Cardiac muscle cell (in vitro differentiated cells and primary cell): ENCODE measurements at places on chromosomes 1 and 21. TPM values are rescaled to one million over a fixed set of nuclear protein-coding genes. Genes with fewer than 3 reads are reported as not detected.

DNA sequence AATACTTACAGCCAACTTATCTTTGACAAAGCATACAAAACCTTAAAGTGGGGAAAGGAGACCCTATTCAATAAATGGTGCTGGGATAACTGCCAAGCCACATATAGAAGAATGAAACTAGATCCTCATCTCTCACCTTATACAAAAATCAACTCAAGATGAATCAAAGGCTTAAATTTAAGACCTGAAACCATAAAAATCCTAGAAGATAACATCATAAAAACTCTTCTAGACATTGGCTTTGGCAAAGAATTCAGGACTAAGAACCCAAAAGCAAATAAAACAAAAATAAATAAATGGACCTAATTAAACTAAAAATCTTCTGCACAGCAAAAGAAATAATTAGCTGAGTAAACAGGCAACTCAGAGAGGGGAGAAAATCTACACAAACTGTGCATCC, 335.6 kb upstream of the PBX1 start:
- H3K27ac ChIP-seq: no peak overlapping the region
- H3K4me1 ChIP-seq: no peaks in the 10 kb centered on the region
- no peak overlapping the region for H3K4me3 ChIP-seq
- H3K27me3 ChIP-seq: no peaks in the 10 kb centered on the region
- H3K36me3 ChIP-seq: no peaks in the 10 kb centered on the region

CD5L gene
- total RNA-seq: not detected in 2 replicates

GRCh38 chr1:183915625-183916510, 110.9 kb downstream of the RGL1 start:
- no peak overlapping the region for H3K27ac ChIP-seq
- no peak overlapping the region for H3K4me3 ChIP-seq

- no peaks in the 10 kb centered on the region for H3K4me1 ChIP-seq
- peaks cover 37% of the 10 kb centered on the region for H3K36me3 ChIP-seq
- no peak for DNase-seq
- no peak overlapping the region for H3K27ac ChIP-seq
- H3K4me3 ChIP-seq: no peak overlapping the region
These were observed 30.3 kb downstream of the YARS1 start for GRCh38 chr1:32786856-32787255.

DNA sequence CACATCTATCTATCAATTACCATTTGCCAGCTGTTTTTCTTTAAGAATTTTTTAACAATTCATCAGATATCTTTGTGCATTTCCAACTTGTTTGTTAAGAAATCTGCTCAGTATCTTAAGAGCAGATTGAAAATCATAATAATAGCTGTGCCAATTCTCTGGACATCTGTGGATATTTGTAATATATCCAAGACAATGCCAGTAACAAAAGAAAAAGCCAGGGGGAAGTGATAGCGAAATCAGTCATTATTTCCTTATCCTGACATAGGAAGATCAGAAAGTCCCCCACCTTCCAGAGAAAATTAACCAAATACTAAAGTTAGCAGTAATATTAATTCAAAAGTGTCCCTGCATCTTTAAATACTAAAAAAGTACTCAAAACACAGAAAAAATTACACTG, 217.1 kb downstream of the RERE start:
- H3K27me3 ChIP-seq: no peaks in the 10 kb centered on the region
- H3K27ac ChIP-seq: peak overlapping the region; percentile 87
- H3K36me3 ChIP-seq: no peaks in the 10 kb centered on the region
- H3K4me1 ChIP-seq: peaks cover 64% of the 10 kb centered on the region

DNA sequence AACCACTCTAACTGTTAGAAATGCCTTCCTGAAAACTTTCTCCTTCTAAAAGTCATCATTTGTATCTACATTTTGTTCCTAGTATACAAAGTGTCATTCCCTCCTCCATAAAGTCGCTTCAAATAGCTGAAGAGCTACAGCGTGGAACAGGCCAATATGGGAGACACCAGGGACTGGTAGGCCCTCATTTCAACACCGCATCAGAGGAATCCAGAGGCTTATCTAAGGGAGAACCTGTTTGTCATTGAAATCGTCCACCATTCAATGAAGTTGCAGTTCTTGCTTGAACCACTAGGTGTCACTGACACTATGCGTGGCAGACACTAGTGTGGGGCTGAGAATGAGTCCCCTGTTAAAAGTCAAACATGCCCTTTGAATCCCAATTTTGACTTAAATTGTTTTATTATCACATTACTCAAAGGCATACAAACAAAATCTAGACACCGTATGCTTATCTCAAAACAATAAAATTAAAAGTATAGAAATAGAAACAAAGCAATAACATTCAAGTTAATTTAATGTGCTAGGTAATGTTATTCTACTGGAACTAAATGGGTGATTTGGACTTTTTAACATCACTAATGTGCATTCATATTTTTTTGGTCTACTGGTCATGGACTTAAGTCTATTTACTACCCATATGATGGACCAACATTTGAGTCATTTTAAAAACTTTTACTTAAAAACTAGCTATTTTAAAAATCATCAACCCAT, 182.3 kb downstream of the FCRL5 start:
- H3K4me3 ChIP-seq: no peak overlapping the region
- H3K27ac ChIP-seq: no peak overlapping the region
- H3K27me3 ChIP-seq: no peaks in the 10 kb centered on the region
- H3K36me3 ChIP-seq: no peaks in the 10 kb centered on the region
- peaks cover 3% of the 10 kb centered on the region for H3K4me1 ChIP-seq
- DNase-seq: peak; percentile 63

DNA sequence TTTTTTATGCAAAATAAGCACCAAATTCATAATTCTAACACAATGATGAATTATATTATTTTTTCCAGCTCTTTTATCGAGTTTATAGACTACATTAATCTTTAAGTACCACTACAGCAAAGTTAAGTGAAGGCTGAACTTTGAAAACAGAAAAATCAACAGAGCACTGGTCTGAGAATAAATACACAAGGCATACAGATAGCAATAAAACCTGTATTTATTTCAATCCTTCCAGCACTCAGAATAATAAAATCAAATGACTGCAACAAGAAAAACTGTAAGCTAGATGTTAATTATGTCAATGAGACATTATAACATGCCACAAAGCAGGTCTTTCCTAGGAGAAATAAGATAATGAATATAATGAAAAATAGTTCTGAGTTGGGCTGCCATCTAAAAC, 24.5 kb downstream of the NUCKS1 start:
- H3K27ac ChIP-seq: no peak overlapping the region
- no peaks in the 10 kb centered on the region for H3K27me3 ChIP-seq
- H3K36me3 ChIP-seq: peaks cover 61% of the 10 kb centered on the region
- no peaks in the 10 kb centered on the region for H3K4me1 ChIP-seq

DNA sequence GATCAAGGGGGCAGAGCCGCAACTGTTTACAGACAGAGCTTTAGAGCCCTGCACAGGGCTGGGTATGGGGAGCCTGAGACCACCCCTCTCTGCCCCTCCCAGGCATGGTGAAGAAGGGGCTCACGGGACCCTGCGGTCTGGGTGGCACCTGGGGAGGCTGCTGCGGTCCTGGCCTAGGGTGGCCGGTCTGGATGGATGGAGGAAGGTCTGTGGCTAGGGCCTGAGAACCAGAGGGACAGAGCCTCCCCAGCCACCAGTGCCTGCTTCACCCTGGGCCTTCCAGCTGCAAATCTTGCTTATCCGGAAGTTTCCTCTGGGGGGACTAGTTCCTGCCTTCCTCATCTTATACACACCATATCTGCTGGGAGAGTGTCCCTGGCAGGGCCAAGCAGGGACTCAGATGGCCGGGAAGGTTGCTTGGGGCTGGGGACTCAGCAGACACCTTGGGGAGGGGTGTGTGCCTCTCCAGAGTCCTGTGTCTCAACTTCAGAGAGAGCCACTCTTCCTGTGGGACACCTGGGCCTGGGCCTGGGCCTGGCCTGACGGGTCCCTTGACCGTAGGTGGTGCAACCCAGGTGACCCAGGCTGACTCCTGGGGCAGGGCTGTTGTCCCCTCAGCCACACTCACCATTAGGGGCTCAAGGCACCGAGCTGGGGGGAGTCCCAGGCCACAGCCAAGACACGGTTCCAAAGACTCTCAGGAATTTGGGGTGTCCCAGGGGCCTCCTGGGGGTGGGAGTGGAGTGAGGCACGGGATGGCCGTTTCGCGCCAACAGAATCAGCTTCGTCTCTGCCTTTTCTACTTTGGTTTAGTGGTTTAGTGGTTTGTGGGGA, 52.0 kb upstream of the ACTRT2 start:
- no peak for DNase-seq
- H3K4me3 ChIP-seq: no peak overlapping the region
- H3K4me1 ChIP-seq: no peaks in the 10 kb centered on the region
- no peaks in the 10 kb centered on the region for H3K36me3 ChIP-seq
